ENCODE measurements at places on chromosomes 13 and 19.

DNA sequence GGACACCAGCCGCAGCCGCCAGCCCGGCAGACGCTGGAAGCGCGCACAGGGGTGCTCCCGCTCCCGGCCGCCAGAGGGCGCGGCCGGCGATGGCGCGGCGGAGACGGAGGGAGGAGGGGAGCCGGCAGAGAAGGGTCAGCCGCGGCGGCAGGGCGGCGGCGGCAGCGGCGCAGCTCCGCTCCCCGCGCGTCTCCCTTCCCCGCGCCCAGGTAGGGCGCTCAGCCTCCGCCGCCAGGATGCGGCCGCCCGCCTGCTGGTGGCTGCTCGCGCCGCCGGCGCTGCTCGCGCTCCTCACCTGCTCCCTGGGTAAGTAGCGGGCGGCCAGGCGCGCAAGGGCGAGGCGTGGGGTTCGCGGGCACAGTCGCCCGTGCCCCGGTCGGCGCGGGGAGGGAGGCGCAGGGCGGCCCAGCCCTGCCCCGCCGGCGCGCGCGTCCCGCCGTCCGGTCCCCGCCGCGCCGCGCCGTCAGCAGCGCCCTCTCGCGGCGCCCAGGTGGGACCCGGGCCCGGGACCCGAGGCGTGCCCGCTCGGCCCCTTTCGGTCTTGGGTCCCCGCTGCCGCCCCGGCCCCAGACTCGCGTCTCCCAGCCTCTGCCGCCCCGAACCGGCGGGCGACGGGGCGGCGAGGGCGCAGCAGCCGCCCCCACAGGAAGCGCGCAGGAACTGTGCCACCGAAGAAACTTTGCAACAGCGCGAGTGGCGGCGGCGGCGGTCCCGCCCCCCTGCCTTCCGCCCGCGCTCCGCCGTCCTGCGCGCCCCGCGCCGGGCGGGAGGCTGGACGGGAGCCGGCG is at the start of gene B3GLCT:
B3GLCT (plus strand) TSS at position 127 of the 788 bp plus-strand sequence; CDS start at position 237, 110 bp downstream.
- peak; percentile 65 for DNase-seq

DNA sequence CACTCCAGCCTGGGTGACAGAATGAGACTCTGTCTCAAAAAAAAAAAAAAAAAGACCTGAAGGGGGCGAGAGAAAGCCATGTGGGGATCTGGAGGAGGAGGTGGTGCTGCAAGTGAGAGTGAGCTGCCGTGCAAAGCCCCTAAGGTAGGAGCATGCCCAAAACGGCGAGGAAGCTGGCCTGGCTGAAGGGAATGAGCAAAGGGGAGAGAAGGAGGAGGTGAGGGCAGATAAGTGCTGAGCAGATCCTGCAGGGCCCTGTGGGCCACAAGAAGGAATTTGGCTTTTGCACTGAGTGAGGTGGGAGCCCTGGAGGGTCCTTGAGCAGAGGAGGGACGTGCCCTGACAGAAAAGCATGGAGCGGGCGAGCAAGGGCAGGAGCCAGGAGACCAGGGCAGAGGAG is 19.4 kb upstream of the ADGRE5 start:
- DNase-seq: peak; percentile 43

DNA sequence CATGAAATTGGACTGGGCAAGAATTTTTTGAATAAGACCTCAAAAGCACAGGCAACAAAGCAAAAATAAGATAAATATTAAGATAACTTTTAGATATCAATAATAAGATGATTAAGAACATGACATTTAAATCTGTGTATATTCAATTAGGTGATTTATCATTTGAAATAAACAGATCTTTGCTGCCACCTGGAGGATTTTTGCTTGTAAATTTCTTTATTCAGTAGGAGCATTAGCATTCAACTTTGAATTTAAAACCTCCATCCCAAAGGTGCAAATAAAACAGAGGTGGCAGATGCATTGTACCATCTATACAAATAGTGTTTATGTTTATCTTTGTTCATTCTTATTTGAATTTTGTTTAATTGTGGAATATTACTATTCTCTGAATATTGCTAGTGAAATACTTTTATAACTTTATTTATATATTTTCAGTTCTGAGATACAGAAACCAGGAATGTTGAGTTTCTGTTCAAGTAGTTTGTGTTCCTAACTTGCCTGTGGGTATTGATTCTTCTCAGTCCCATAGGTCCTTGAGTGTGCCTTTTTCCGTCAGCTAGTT is 20.9 kb downstream of the COG6 start:
- DNase-seq: peak; percentile 20

GRCh38 chr13:44719857-44720671 is 143.9 kb upstream of the TSC22D1 start:
- no peak for DNase-seq

DNA sequence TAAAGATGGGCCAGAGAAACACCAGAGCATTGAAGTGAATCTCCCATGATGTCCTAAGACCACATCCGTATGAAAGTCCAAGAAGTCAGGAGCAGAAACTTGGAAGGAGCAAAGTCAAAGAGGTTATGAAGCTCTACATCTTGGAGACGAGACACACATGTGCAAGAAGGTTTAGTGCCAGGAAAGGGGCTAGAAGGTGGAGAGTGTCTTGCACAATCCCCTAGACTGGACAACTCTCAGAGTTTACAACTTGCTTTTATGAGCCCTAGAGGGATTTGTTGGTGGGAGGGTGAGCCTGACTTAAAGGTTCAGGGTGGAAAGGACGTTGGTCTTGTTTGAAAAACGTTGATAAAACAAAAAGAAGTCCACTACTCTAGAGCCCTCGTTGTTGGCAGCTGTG is 150.6 kb downstream of the GPC6 start:
- DNase-seq: no peak

DNA sequence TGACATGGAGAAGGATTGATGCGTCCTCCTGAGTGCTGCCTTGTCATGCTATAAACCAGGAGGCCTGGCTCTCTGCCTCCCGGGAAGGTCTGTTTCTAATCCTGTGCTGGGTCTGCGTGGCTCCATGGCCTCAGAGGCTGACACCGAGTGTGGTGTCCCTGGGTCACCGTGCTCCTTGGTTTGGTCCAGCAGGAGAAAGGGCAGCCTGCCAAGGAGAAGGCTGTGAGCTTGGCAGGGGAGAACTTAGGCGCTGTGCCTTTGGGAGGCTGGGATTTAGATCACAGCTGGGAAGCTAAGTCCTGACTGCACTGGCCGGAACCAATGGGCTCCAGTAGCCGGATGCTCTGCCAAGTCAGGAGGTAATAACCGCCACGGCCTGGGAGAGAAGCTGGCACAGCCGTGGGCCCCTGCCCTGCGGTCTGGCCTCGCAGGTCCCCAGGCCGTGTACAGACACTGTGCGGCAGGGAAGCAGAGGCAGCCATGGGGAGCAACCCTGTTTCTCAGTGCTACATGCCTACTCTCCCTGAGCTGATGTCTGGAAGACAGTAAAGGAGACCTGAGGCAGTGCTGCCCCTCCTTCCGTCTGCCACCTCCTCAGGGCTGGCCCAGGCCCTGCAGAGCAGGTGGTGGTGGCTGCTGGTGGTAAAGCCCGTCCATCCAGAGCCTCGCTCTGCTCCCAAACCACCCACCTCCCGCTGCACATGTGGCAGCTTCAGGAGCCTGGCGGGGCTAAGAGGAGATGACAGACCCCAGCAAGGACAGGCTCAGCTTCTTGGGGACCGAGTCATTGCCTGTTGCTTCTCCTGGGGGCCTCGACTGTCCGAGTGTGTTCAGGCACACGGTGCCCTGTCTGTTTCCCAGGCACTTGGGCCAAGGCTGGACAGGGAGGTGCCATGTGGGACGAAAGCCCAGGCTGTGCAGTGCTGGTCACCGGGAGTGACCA is 44.9 kb downstream of the C13orf46 start:
- DNase-seq: no peak

- no peak for DNase-seq
Observed at GRCh38 chr13:110300090-110300815, 6.7 kb downstream of the COL4A1 start.

GRCh38 chr19:55676383-55676782 is 1.4 kb downstream of the EPN1 start:
- no peak for DNase-seq

DNA sequence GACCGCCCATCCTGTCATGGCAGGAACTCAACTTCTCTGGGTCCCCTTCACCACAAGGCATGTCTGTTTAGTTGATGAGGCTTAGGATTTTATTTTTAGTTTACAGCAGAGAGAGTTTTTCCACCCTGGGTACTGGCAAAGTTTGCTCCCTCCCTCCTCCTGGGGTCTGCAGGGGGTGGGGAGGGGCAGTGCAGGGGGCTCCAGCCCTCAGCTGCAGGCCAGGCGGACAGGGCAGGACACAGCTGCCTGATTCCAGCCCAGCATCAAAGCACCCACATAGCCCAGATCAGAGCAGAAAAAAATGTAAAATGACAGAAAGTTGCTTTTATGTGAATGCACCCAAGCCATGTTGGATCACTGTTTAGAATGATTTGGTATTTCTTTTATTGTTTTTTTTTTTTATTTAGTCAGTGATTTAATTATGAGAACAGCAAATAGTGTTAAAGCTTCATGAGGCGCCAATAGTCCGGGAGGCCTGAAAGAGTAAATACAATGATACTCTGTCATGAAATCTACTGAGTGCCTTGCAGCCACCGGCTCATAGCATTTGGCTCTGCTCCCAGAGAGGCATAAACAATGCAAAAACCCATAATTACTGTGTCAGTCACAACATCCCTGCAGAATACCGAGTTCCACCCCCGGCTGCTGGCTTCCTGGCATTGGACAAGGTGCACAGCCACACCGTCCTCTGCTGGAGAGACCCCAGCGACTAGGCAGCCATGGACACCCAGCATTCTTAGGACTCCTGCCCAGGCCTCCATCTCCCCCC is 923.5 kb downstream of the UQCRFS1 start:
- DNase-seq: no peak

- DNase-seq: no peak
Observed at GRCh38 chr19:44600466-44600865, 12.9 kb upstream of the IGSF23 start.

DNA sequence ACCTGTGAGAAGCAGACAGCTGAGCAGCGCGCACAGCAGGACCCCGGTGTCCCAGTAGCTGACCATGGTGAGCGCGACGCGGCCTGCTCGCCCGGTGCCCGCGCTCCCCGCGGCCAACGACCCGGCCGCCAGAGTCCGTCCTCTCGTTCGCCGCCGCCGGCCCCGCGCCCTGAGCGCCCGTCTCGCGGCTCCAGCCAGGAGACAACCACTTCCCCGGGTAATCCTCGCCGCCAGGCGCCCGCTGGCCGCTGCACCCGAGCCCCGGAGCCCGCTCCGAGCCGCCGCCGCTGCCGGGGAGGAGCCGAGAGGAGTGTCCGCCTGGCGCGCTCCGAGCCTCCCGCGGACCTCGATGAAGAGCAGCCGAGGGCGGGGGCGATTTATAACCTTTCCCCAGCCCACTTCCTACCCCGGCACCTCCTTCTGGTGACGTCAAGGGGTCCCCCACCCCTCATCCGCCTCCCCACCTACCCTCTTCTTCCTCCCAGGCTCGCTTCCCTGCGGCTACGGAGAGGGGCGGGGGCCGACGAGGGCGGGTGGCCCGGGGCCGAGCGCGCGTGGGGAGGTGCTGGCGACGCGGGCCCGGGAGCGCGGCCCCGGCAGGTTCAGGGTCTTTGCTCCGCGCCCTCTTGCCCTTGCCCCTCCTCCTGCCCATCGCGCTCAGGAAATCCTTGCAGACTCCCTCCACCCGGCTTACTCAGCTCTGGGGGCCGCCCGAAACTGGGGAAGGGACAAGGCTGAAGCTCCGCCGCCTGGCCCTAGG is at the start of gene FLT1:
FLT1 (minus strand) TSS at position 351 of the 760 bp plus-strand sequence; CDS start at position 66, 285 bp downstream.
- peak; percentile 28 for DNase-seq

- no peak for DNase-seq
Observed at GRCh38 chr19:55353356-55353802, 1.1 kb downstream of the COX6B2 start.

GRCh38 chr13:72643311-72643989 is 84.0 kb downstream of the MZT1 start:
- DNase-seq: peak; percentile 21

DNA sequence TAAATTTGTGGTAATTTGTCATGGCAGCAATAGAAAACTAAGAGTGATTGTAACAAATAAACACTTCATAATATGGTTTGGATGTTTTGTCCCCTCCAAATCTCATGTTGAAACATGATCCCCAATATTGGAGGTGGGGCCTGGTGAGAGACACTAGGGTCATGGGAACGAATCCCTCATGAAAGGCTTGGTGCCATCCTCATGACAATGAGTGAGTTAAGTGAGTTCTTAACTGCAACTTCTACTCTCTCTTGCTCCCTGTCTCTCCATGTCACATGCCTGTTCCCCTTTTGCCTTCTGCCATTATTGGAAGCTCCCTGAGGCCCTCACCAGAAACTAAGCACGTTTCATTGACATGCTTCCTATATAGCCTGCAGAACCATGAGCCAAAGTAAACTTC is 1233.2 kb downstream of the OLFM4 start:
- no peak for DNase-seq
